ENCODE measurements at places on chromosomes 13 and 19. TPM values are rescaled to one million over a fixed set of nuclear protein-coding genes. Genes with fewer than 3 reads are reported as not detected.

Gene PDE4C
- 0.14 TPM for total RNA-seq

Gene HIF3A
- total RNA-seq: not detected

Gene SLITRK5
- not detected for total RNA-seq

GRCh38 chr13:32047088-32047487 lies 15.5 kb downstream of the FRY start:
- no peak overlapping the region for H3K4me3 ChIP-seq
- H3K36me3 ChIP-seq: no peaks in the 10 kb centered on the region
- H3K27me3 ChIP-seq: peaks cover 8% of the 10 kb centered on the region
- peaks cover 8% of the 10 kb centered on the region for H3K4me1 ChIP-seq

DNA sequence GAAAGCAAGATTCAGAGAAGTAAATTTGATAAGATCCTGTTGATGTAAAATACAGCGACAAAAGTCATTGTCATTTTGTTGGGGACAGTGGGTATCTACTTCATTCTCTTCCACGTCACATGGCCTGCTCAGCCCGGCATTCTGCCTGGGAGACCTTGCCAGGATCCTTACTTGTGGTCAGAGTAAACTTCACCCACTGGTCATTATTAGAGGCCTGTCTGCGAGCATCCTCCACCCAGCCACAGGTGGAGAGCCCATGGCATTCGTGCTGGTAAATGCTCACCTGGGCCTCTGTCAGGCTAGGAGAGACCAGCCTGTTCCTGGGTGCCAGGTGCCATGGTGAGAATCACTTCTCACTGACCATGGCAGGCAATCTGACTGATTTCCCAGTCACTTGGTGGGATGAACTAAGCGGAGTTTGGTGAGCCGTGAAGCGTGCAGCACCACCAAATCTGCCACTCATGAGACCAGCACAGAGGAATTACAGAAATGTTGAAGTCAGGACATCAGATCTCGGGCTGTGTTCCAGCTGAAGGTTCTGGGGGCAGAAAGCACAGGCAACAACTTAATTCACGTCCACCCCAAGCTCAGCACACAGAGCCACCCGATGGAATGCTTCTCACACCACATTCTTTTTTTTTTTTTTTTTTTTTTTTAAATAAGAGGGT lies 107.0 kb downstream of the SIPA1L3 start:
- H3K4me1 ChIP-seq: no peaks in the 10 kb centered on the region
- no peak for DNase-seq
- no peak overlapping the region for H3K27ac ChIP-seq
- no peaks in the 10 kb centered on the region for H3K27me3 ChIP-seq

Gene HPN
- not detected for total RNA-seq

DNA sequence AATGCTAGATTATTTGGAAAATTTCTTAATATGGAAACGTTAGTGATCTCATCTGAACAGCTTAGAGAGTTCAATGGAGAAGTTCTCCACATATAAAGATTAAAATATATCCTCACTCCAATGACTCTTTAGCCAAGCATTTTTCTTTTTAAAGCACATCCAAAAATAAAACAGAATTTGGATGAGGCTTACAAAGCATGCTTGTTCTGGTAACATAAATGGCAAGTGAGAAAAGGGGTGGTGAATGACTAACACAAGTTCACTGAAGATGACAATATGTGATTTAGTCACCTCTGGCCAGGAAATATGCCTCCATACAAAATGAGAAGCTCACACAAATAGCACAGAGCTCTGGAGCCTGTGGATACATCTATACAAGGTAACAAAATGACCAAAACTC lies 253.0 kb downstream of the PCDH20 start:
- H3K27ac ChIP-seq: no peak overlapping the region
- no peaks in the 10 kb centered on the region for H3K4me1 ChIP-seq
- DNase-seq: no peak
- no peaks in the 10 kb centered on the region for H3K27me3 ChIP-seq

- H3K27ac ChIP-seq: no peak overlapping the region
- H3K4me1 ChIP-seq: no peaks in the 10 kb centered on the region
- no peaks in the 10 kb centered on the region for H3K36me3 ChIP-seq
- H3K27me3 ChIP-seq: peaks cover 15% of the 10 kb centered on the region
- DNase-seq: no peak
These were observed 265.4 kb downstream of the LMO7 start for GRCh38 chr13:75901501-75901900.

GRCh38 chr13:85626603-85627002 lies 172.6 kb downstream of the SLITRK6 start:
- no peak overlapping the region for H3K27ac ChIP-seq
- DNase-seq: no peak
- H3K4me1 ChIP-seq: no peaks in the 10 kb centered on the region
- no peaks in the 10 kb centered on the region for H3K36me3 ChIP-seq
- H3K4me3 ChIP-seq: no peak overlapping the region

DNA sequence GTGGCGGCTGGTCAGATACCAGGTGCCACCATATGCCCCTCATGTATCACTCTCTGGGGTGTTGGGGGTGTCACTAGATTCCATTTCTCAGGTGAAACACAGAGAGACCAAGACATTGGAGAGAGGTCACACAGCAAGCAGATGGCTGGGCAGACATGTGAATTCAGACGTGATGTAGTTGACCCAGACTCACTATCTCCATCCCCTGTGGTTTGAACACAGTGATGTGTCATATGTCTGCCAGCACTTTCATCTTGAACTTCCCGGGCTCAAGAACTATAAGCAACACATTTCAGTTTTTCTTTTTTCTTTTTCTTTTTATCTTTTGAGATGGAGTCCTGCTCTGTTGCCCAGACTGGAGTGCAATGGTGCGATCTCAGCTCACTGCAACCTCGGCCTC lies 16.1 kb upstream of the UPF1 start:
- no peaks in the 10 kb centered on the region for H3K4me1 ChIP-seq
- no peak for DNase-seq
- H3K27me3 ChIP-seq: peaks cover 7% of the 10 kb centered on the region

Gene KLK15
- total RNA-seq: not detected

Gene MAB21L1
- total RNA-seq: not detected

- no peak for DNase-seq
- peaks cover 35% of the 10 kb centered on the region for H3K36me3 ChIP-seq
- H3K4me3 ChIP-seq: no peak overlapping the region
These were observed 3.2 kb downstream of the POLD1 start for GRCh38 chr19:50387176-50387867.

All from activated CD8-positive, alpha-beta memory T cell treated with anti-CD3 and anti-CD28 coated beads, Interleukin-2, amount 10 ng/mL, durations not matched to agents 7 days and 5 days (primary cell).